ENCODE measurements at places on chromosomes 13 and 19.

- DNase-seq = no peak
Measured at GRCh38 chr19:44723299-44723951, 24.5 kb downstream of the CEACAM16 start.

- DNase-seq = peak; percentile 70
Measured at GRCh38 chr19:4866595-4867424, 657 bp downstream of the PLIN3 start.

- DNase-seq = no peak
Measured at GRCh38 chr19:38494379-38494778, 60.9 kb downstream of the RYR1 start.

DNA sequence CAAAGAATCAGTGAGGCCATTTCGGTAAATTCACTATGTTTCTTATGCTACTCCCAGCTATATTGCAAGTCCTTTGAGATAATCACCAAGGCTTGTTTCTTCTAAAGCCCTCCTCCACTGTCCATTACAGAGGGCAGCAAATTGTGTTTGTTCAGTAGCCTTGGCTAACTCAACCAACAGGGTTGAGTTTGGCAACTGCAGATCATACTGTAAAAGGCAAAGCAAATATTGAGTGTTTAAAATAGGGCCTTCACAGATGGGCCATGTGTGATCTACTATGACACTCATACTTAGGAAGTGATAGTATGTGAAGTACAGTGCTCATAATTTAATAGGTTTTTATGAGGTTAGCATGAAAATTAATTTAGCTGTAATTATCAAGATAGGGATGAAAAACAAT lies 171.3 kb downstream of the DACH1 start:
- no peak for DNase-seq

DNA sequence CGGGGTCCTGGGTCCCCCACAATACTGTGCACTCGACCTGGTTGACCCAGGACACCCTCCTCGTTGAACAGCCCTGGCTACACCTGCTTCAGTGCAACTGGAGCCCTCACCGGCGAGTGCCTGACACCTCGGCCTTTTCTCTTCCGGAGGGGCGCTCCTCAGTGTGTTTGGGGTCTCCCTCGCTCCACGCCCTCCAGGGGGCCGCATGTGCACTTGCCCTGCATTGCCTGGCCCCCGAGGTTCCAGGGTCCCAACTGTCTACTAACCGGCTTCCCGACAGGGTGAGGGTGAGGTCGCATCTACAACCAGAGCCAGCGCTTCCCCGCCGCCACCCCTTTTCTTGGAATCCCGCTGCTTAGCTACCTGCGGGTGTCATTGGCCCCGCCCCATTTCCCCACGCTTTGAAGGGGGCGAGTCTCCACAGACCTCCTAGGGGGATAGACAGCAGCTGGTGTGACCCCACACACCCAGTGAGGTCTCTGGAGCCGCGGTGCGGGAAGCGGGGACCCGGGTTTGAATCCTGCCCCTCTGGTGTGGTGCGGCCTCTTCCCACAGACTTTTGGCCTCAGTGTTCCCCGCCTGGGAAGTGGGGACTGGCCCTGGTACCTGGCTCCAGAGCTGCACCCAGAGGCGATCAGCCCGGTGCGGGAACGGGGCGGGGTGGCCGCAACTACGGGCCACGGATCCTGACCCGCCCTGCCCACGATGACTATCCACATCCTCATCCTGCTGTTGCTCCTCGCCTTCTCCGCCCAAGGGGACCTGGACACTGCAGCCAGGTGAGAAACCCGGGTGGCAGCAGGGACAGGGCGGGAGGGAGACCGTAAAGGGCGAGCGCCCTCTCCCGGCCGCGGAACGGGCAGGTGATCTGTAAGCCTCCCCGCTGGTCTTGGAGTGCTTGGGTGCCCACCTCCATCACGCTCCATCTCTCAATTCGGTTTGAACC lies at the start of gene ADM5:
TSS of gene ADM5 (plus strand) at position 462 of the 946 bp plus-strand sequence. CDS start at position 706, 244 bp downstream.
- peak; percentile 40 for DNase-seq

DNA sequence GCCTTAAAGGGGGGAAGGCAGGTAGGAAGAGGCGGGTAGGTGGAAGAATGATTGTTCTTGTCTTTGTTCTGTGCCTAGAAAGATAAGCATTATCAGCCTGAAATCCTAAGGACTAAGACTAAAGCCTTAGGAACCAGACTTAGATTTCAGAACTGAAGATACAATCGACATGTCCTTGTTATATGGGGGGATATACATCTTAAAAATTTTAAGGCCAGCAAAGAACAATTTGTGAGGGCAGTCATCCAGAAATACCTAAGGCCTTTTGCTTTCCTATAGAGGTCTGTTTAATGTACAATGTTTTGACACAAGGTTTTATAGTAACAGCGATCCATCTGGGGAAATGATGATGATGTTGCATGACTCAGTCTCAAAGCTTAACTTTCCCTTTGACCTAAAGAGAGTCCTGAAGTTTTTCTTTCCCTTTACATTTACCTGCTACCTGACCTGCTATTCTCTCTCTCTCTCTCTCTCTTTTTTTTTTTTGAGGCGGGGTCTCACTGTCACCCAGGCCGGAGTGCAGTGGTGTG lies 20.2 kb upstream of the CEACAM6 start:
- DNase-seq = no peak

DNA sequence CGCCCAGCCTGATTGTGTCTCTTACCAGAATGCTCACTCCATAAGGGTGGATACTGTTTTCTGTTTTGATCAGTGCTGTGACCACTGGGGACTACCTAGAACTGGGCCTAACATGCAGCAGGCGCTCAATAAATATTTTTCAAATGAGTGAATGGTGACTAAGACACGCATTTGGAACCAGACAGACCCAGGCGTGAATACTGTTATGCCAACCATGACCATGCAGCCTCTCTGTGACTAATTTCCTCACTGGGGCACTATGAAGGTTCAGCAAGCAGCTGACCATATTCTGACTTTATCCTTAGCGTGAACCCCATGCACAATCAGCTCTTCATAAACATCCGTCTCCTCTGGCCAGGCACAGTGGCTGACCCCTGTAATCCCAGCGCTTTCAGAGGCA lies 13.0 kb upstream of the SPC24 start:
- DNase-seq = no peak

DNA sequence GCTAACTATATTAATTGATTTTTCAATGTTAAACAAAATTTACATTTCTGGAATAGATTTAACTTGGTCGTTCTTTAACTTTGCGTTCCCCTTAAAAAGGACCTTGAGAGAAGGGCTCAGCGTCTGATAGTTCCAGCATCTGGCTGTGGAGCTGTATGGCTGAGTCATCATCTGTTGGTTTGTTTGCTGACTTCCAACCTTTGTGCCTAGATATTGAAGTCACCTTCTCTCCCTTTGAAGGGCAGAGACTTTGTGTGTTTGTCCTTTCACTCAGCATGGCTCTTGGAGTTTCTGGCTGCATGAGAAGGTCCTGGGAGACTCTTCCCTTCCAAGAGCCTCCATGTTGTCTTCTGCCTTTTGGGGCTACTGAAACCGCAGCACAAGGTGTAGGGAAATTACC lies 16.6 kb upstream of the IRS2 start:
- no peak for DNase-seq

GRCh38 chr19:41112728-41113290 lies 1.4 kb upstream of the CYP2F1 start:
- no peak for DNase-seq

GRCh38 chr19:19342086-19343015 lies 21.7 kb downstream of the MAU2 start:
- peak; percentile 47 for DNase-seq

DNA sequence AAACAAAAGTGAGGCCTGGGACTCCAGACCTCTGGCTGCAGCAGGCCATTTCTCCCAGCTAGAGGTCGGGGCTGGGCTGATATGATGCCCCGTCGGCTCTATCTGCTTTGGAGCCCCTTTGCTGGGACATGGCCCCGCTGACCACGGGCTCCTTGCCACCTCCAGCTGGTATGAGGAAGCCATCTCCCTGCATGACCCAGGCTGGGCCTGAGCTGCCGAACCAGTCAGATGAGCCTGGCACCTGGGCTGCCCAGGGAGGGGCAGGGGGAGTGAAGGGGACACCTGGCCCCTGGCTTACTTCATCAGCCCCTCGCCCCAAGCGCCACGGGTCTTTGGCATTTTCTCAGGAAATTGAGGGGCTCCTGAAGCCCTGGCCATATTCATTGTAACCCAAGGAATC lies 7.8 kb downstream of the ZSWIM4 start:
- no peak for DNase-seq

DNA sequence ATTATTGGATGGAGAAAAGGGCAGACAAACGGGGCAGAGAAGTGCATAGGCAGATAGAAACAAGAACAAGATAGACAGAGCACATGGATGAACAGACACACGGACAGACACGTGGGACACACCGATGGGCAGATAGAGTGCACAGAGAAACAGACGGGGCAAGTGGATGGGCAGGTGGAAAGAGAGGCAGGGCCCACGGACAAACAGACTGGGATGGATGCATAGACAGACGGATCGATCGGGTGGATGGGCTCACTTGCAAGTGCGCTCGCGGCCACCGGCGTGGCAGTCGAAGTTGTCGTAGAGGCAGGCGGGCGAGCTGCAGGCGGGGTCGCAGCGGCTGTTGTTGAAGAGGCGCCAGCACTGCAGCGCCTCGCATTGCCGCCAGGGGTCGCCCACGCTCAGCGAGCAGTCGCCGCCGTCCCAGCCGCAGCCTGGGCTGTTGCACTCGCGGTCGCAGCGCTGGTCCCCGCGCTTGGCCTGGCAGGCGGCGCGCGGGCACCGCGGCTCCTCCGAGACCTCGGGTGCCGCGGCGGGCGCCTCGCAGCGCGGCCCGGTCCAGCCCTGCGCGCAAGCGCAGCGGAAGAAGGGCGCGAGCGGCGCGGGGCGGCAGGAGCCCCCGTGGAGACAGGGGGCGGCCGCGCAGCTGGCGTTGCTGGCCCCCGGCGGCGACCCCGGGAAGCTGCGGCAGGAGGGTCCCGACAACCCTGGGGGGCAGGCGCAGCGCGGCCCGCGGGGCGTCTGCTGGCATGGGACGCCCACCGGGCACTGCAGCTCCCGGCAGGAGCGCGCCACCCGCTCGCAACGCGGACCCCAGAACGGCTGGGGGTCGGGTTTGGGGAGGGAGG lies 23.3 kb downstream of the NOTCH3 start:
- peak; percentile 80 for DNase-seq

- no peak for DNase-seq
Measured at GRCh38 chr19:39919976-39920375, 14.5 kb downstream of the FCGBP start.

- no peak for DNase-seq
Measured at GRCh38 chr19:6057651-6058517, 52.4 kb downstream of the RFX2 start.

DNA sequence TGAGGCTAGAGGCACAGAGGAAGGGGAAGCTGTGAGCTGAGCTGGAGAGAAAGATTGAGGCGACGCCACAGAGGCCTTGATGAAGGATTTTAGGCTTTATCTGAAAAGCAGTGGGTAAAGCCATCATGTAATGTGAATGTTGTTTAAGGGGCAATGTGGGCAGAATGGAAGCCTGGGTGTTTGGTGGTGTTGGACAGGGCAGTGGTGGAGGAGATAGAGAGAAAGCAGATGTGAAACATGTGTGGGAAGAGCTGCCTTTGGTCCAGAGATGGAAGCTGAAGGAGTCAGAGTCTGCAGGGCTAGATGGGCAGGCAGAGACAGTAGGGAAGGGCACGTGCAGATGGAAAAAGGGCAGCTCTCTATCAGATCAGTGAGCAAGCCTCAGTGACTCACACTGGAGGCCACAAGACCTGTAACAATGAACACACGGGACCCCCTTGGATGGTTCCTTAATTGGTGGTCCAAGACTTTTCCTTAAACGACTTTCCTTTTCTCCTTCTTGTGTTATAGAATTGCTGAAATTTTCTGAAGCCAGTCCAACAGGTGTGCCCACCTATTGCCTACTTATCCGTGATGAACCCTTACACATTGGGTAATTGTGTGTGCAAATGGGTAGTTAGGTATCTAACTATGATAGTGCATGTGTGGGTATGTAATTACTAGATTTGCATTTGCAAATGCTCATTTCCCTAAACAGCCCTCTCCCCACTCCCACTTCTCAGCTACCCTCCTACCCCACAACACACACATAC lies 21.7 kb downstream of the ZNF536 start:
- no peak for DNase-seq

- DNase-seq = peak; percentile 57
Measured at GRCh38 chr19:37931881-37932655, 25.1 kb downstream of the SIPA1L3 start.

GRCh38 chr19:45528744-45529419 lies 21.6 kb downstream of the VASP start:
- DNase-seq = no peak

DNA sequence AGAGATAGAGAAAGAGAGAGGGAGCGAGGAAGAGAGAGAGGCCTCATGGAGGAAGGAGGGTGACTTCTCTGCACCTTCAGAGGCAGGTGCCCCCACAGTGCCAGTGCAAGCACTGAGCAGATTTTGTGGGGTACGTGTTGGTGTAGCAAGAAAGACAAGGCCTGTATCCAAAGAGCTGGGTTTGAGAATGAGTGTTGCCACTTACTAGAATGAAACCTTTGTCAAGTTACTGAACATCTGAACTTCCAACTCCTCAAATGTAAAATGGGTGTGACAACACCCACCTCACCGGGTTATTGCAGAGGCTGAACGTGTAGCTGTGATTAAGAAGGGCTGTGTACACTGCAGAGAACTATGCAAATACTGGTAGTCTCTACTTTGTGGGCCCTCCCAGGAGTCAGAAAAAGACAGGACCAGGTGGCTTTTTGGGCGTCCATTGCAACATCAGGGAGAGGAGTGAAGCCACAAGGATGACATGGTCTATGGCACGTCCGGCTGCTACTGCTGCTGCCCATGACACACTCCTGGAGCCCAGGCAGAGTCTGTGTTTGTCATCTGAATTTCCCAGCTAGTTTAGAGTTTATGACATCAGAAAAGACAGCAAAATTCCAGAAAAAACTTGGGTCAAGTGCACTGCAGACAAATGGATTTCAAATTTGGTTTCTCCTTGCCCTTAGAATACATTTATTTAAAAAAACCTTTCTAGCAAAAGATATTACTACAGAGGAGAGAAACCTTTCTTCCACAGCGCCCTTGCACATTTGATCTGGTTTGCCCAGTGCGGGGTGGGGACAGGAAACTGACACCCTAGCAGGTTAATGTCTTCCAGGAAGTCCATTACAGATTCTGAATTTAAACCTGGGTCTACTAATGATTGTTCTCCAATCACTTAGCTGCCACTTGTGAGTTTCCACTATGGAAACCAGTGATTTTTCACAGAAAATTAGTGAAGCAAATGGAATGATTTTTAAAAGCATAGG lies 54.0 kb upstream of the ATP12A start:
- no peak for DNase-seq

DNA sequence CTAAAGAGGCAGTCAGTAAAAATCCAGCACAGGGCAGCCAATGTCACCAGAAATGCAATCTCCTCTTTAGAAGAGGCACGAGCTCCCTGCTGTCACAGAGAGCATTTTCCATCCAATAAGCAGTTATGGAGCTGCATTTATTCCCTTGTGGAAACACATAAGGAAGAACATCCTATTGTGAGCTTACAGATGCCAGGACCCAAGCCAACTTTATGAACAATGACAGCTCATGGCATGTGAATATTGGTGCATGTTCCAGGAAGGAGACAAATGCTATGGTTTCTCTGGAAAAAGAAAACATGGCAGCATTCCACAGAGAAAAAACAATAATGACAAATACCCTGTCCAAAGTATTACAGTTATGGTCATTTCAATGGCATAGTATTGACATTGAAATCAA lies 955.6 kb downstream of the UQCRFS1 start:
- no peak for DNase-seq

All from germinal center (tissue), 1 donor.